Right cardiac atrium (tissue), 5 donors: ENCODE measurements at places on chromosomes 7 and 10. TPM values are rescaled to one million over a fixed set of nuclear protein-coding genes. Genes with fewer than 3 reads are reported as not detected.
A peak's percentile ranks its signal among the peaks of the same experiment; 100 is the strongest.

DNA sequence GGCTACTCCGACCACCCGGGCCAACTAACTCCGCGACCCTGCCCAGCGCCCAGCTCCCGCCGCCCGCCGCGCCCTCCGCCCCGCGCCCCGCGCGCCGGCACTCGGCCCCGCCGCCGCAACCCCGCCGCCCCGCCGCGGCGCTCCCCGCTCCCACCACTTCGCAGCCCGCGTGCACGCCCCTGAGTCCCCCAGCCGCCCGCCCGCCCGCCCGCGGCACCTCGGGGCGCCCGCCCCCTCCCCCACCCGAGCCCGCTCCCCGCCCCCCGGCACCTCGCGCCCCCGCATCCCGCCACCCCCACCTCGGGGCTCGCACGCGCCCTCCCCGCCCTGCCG lies 598 bp downstream of the JAZF1 start:
- no peak for DNase-seq

DNA sequence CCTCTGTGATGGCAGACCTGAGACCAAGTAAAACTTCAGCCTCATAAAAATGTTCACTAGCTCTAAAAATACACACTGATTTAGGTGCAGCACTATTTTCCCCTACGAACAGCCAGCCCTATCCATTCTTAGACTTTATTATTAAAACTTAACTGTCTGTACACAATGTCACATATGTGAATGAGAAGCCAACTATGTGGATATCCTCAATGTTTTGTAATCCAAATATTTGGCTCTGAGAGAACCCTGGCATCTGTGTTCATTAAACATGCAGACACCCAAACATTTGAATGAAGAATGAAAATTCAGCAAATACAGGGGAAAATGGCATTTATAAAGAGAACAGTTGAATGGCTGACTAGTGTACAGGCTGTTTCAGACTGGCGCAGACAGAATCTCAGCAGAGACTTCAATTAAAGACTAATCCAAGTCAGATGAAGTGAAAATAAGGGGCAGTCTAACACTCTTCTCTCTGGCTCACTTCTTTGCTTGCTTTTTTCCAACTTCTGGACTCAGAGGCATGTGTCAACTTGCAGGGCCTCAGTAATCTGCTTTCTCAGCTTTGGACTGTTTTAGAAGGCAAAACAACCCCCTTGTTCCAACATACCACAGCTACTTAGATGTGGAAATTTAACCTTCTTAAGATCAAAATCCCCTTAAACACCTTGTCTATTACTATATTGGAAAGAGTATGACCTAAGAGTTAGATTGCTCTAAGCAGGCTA lies 47.4 kb upstream of the FAM180A start:
- no peak for DNase-seq

- no peak for DNase-seq
These were observed 528.9 kb upstream of the FZD8 start for GRCh38 chr10:36170943-36171501.

DNA sequence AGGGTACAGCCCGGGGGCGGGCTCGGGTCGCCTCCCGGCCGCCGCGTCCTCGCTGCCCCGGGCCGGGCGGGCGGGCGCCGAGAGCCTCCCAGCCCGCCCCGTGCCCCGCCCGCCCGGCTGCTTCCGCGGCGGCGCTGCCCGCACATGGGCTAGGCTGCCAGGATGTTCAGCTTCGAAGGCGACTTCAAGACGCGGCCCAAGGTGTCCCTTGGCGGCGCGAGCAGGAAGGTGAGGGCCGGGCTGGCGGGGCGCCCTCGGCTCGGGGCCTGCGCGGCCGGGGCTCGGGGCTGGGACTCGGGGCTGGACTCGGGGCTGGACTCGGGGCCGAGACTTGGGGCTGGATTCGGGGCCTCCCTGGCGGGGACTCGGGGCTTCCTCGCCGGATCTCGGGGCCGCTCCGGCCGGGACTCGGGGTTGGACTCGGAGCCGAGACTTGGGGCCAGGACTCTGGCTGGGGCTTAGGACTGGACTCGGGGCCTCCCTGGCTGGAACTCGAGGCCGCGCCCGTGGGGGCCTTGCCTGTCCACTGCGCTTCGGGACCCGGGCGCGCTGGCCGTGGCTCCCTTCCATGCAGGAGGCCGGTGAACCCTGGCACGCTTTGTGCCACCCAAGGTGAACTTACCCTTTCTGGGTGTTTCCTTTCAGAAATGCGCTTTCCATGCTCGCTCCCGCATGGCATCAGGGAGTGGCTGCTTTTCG lies 534 bp downstream of the UBE3C start:
- DNase-seq, result peak; percentile 82

GRCh38 chr7:69673074-69673473 lies 74.8 kb downstream of the AUTS2 start:
- no peak for DNase-seq

- DNase-seq, result no peak
These were observed 116.9 kb upstream of the CHST15 start for GRCh38 chr10:124210263-124210662.

- DNase-seq, result no peak
These were observed 114.1 kb upstream of the MACROH2A2 start for GRCh38 chr10:69938541-69938991.

DNA sequence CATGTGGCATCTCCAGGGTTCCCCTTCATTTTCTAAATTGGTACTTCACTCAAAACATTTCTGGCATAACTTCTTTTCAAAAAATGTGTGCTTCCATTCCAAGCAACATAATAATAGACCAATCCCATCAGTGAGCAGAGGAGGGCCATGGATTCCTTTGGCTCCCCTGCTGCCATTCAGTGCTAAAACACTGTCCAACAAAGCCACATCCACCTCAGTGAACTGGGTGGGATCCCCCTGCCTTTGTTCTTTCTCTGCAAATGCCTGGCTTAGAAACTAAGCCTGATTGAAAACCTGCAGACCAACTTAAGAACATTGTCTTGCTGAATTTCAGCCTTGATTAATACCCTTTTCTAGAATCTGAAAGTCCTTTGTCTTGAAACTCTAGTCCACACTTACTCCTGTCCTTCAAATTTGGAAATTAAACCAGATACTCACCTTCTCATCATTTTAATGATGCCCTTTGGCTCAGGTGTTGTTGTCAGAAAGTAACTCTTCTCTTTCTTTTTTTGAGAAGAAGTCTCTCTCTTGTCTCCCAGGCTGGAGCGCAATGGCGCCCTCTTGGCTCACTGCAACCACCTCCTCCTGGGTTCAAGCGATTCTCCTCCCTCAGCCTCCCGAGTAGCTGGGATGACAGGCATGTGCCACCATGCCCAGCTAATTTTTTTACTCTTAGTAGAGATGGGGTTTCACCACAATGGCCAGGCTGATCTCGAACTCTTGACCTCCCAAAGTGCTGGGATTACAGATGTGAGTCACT lies 132.3 kb downstream of the PLXNA4 start:
- DNase-seq, result no peak

DNA sequence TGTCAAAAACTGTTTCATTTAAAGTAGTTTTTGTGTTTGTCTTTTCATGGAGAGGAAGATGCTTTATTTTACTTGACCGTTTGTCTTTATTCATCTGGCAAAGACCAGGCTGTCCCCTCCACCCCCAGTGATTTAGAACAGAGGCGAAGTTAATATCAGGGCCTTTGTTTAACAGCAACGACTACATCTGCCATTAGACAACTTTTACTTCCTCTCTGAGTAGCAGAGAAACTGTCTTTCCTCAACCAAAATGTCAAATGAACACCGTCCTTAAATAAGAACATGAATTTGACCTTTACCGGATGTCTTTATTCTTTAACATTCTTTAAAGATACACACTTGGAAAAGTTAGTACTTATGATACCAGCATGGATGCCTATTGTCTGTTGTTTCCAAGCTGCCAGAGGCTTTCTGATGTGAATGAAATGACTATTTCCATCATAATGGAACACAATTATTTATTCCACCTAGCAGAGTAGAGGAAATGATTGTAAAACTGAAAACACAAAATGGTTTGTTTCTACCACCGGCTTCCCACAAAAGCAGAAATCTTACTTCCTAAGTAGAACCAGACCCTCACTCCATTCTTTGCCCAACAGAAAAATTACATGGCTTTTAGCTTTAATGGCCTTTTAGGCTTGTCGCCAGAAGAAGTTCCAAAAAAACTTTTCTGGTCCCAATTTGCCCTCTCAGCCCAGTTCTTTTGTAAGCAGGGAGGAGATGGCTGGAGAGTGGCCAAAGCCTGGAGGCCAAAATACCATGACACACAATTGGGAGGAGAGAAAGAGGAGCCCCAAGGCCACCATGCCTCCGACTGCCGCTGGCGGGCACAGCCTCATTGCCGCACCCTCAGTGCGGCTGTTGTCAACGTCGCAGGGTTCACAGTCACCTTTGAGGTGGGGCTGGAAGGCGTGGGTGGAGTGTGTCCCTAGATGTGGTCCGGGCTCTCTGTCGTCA lies 168.5 kb downstream of the TEX36 start:
- no peak for DNase-seq

DNA sequence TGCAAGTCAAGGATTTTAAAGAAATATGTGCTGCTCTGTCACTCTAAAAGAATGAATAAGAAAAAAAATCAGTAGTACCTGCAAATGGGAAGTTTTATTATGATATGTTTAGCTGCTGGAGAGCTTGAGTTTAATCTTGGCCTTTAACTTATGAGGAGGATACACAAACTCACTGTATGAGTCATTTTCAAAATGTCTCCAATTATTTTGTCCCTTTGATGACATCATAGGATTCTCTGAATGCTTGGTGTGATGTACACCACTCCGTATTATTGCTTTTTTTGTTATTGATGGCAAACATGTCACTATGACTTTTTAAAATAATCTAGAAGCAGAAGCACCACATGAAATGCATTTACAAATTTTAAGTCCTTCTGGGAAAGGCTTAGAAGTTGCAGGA lies 125.8 kb downstream of the RALA start:
- DNase-seq, result no peak

- no peak for DNase-seq
These were observed 98.9 kb downstream of the LRMDA start for GRCh38 chr10:75530299-75530698.

DNA sequence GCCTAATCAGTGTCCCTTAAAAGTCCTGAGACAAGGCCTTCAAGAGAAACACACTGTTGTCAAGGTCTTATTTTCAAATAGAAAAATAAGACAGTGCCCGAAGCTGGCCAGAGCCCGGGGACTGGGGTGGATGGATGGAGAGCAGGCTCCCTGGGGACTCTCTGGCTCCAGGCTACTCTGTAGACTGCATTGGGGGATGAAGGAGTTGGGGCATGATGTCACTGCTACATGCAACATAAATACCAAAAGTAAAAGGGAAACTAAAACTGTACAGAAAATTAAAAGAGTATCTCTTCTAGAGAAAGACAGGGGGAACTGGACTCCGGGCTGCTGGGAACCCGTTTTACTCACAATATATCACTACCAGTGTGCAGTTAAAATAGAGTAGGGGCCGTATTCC lies 629.8 kb downstream of the KCNMA1 start:
- no peak for DNase-seq

DNA sequence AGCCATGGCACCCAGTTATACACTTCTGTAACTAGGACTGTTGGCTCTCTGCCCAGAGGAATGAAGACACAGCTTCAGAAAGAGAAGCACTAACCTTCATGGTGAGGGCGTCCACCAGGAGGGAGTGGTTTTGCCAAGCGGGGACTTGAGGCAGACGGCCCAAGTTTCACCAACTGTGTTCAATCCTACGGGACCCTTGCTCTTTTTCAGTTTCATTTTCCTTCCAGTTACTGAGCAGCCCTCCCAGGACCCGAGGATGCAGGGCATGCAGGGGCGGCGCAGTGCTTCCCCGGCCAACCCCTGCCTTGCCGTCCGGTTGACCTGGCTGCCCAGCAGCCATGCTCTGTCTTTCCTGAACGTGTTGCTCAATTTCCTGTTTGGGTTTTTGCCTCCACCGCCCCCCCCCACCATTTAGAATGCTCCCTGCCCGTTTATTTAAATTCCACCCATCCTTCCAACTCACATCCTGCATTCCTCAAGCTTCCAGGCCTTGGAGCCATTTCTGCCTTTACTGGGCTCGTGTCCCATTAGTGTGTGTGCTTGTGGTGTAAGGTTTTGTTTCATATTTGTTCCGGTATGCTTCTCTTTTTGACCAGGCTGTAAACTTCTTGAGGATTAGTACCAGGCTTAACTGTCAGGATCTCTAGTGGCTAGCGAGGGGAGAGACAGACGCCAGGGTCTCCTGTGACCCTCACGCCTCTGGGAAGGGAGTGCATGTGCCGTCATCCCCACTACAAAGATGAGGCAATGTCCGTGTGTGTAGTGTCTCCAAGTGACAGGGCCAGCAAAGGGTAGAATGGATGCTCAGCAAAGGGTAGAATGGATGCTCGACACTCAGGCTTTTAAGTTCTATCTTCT lies 31.6 kb downstream of the IL15RA start:
- peak; percentile 80 for DNase-seq

GRCh38 chr7:135168489-135169140 lies 1.9 kb downstream of the CYREN start:
- DNase-seq, result no peak

DNA sequence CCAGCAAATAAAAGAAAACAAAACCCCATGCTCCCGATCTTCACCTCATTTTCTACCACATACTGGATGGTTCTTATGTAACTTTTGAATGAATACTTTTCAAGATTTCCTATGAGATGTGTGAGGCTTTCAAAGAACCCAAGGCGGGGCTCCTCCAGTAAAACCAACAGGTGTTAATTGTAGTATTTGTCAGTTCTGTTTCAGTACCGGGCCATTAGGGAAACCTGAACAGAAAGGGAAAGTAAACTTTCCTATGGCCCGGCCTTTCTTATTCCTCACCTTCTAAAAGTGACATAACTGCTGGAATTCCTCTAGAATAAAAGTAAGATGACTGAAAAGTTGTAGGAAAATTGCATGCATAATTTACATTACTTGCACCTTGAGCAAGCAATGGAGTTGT lies 672.9 kb downstream of the MAGI2 start:
- DNase-seq, result no peak

GRCh38 chr7:50834679-50835078 lies 52.0 kb upstream of the GRB10 start:
- no peak for DNase-seq

GRCh38 chr7:98810153-98810802 lies 59.5 kb downstream of the TMEM130 start:
- DNase-seq, result no peak

GRCh38 chr7:124031919-124032318 lies 948 bp downstream of the TMEM229A start:
- peak; percentile 30 for DNase-seq

DNA sequence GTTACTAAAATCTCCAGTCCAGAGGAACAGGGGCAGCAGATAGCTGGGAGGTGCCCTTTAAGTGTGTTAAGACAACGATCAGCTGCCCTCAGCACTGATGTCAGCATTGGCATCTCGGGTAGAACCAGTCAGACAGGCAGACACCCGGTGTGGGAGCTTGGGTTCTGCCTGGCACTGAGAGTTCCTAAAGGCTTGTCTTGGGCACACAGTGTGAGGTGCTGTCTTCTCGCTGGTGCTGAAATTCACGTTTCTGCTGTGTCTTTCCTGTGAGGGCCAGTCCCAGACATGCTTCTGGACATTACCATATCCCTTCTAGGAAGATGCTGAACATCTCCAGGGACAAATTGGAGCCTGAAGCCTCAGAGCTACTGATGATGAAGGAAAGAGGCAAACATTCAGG lies 156.2 kb downstream of the DNAJB6 start:
- DNase-seq, result no peak

GRCh38 chr10:132910186-132910880 lies 32.0 kb downstream of the CFAP46 start:
- DNase-seq, result no peak

- DNase-seq, result no peak
These were observed 154.1 kb upstream of the ZMIZ1 start for GRCh38 chr10:78914502-78915189.

GRCh38 chr10:14571866-14572507 lies 202.7 kb downstream of the FAM107B start:
- DNase-seq, result no peak

The SPDYE16 gene
- 0.26 TPM for total RNA-seq

The SLC18A2 gene
- 0.28 TPM for total RNA-seq

The TDRD1 gene
- 0.85 TPM for total RNA-seq

The SPDYE3 gene
- not detected for total RNA-seq

The WIPF3 gene
- 1.8 TPM for total RNA-seq

The ZNF853 gene
- 18.8 TPM for total RNA-seq
